A375 (cell line): ENCODE measurements at places on chromosomes 5 and 9. TPM values are rescaled to one million over a fixed set of nuclear protein-coding genes. Genes with fewer than 3 reads are reported as not detected.

TMEFF1 gene
- 0.45 and 1.5 TPM in 2 replicates for total RNA-seq

PRDM9 gene
- total RNA-seq, result 0.29 and 0.41 TPM in 2 replicates

INSYN2B gene
- total RNA-seq, result 0.53 and 1.2 TPM in 2 replicates

MEIKIN gene
- total RNA-seq, result not detected in 2 replicates

GPR151 gene
- not detected in 2 replicates for total RNA-seq

SPINK1 gene
- not detected in 2 replicates for total RNA-seq

RMI1 gene
- 3.2 and 4.5 TPM in 2 replicates for total RNA-seq

RASEF gene
- 1.3 and 1.7 TPM in 2 replicates for total RNA-seq

FOXE1 gene
- not detected in 2 replicates for total RNA-seq

C5orf58 gene
- 0.58 and 6.4 TPM in 2 replicates for total RNA-seq

ELOVL7 gene
- 0.45 and 0.68 TPM in 2 replicates for total RNA-seq

EDIL3 gene
- 1.2 and 1.4 TPM in 2 replicates for total RNA-seq

PRKAA1 gene
- total RNA-seq, result 151 and 153 TPM in 2 replicates

MVB12B gene
- total RNA-seq, result 4.5 and 6.4 TPM in 2 replicates

GPR21 gene
- 0.08 TPM in 1 of 2 replicates, not detected in the other for total RNA-seq

SLC25A48 gene
- total RNA-seq, result not detected in 2 replicates

CCDC183 gene
- total RNA-seq, result 0.13 TPM in 1 of 2 replicates, not detected in the other

FAM53C gene
- total RNA-seq, result 37.4 and 39.6 TPM in 2 replicates
